ENCODE measurements at places on chromosomes 11 and 22.
A peak's percentile ranks its signal among the peaks of the same experiment; 100 is the strongest.

DNA sequence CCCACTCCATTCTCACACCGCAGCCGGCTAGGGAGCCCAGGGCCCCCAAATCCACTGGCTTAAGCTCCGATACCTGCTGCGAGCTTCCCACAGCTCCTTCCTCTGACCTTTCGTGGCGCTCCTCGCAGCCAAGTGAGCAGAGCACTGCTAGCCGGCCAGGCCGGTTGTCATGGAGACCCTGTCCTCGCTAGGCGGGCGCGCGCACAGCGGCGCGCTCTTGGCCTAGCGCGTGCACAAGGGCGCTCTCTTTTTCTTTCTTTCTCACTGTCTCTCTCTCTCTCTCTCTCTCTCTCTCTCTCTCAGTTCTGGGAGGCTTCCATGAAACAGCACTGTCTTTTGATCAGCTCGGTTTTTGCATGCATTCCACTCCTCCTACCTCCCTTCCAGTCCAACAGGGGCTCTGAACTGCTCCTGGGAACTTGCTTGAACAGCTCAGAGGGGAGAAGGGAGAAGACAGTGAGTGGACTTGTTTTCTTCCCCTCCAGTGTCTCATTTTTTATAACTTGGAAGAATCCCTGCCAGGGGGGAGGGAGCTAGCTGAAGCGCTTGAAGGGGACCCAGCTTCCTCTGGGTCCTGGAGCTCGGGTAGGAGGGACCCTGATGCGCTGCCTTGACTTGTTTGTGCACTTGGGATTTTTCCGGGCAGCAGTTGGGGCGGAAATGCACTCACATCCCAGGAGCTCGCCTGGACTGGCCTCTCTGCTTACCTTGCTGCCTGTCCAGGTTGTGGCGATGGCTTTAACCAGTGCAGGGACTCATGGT, 100.3 kb upstream of the AKIP1 start:
- DNase-seq, result peak; percentile 85

- no peak for DNase-seq
Observed at GRCh38 chr22:17155941-17156340, 3.1 kb downstream of the HDHD5 start.

DNA sequence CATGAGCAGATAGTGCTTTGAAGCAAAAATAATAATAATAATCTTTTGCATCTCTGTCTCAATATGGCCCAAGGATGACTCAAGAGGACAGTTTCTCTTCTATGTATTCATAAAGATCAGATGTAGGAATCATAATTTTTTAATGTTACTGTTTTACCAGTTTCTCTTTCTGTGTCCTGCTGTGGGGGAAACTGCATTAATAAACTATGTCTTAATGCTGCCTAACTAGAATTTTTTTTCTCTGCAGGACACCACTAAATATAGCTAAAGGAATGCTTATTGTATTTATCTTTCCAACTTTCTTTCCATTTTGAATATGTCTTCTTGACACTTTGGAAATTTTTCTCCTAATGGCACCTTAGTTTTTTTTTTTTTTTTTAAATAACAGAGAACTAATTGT, 6.5 kb downstream of the FJX1 start:
- DNase-seq, result no peak

GRCh38 chr11:132064987-132065620, 694.7 kb downstream of the NTM start:
- no peak for DNase-seq

- DNase-seq, result peak; percentile 46
Observed at GRCh38 chr22:32334660-32335365, 22.9 kb upstream of the RFPL3 start.

- no peak for DNase-seq
Observed at GRCh38 chr11:33055375-33055774, 16.0 kb downstream of the TCP11L1 start.

- no peak for DNase-seq
Observed at GRCh38 chr22:47558828-47559700, 796.6 kb downstream of the TBC1D22A start.

GRCh38 chr22:44881624-44882023, 128.2 kb downstream of the PHF21B start:
- peak; percentile 70 for DNase-seq

DNA sequence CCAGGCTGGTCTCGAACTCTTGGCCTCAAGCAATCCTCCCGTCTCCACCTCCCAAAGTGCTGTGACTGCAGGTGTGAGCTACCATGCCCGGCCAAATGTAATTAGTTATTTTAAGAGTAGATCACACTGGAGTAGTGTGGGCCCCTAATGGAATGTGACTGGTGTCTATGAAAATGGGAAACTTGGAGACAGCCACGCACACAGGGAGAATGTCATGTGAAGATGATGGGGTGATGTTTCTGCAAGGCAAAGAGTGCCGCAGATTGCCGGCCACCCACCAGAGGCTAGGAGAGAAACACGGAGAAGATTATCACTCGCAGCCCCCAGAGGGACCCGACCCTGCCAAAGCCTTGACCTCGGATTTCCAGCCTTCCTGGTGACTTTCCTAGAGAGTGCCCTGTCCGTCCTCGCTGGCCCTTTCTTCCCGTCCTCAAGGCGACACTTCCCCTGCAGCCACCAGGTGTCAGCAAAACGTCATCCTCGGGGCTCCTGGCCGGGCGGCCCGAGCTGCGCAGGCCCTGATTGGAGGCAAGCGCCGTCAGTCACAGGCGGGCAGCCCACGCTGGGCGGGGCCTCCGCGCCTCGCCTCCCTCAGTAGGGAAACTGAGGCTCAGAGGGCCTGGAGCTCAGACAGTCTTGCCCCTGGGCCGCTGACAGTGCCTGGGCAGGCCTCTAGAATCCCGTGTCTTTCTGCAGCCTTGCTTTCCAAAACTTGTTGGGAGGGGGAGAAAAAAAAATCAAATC, 16.3 kb downstream of the CRYBB2 start:
- DNase-seq, result peak; percentile 77

GRCh38 chr11:128599729-128600128, 12.4 kb upstream of the ETS1 start:
- no peak for DNase-seq

All from coronary artery (tissue), 2 donors.